Islet precursor cell (in vitro differentiated cells): ENCODE measurements at places on chromosomes 13 and 19.

DNA sequence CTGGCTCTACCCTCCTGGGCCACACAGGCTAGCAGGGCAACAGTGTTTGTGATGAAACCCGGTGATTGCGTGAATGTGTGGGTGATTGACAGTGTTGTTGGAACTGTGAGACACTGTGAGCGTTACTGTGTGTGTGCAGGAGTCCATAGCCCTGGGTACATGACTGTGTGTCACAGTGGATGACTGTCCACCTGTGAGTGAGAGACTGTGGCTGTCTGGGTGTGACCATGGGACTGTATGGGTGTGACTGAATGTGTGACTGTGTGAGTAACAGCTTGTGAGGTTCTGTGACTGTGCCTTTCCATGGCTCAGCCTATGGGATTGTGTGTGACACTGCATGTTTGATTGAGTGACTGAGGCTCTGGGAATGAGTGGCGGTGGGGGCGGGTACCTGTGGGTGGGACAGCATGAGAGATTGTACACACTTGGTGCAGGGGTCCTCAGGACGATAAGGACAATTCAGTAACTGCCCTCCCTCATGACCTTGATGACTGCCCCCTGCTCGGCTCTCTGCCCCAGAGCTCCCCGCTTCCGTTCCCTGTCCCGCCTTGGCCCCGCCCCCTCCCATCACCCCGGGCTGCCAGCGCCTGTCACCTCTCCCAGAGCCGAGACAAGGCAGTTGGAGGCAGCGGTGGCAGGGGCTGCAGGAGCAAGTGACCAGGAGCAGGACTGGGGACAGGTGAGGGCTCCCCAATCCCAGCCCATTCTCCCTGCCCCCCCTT, at the start of gene GIPR:
GIPR (plus strand) TSS at position 602 of the 722 bp plus-strand sequence. CDS start 1,300 bp downstream, outside the sequence.
- peak; percentile 85 for DNase-seq

DNA sequence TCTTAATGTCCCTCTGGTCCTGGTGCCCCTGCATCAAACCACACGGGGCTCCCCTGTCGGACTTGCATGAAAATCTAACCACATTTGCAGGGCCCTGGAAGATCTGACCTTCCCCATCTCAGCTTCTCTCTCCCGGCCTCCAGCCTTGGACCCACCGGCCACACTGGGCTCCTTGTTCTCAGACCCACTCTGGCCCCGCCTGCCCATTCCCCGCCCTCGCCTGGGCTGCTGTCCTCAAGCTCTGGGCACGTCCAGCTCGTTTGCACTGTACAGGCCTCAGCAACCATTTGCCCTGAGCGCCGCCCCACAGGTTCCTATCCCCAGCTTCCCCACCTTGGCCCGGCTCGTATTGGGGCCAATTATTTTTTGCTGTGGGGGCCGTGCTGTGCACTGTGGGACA, 10.5 kb downstream of the MYO9B start:
- DNase-seq, result no peak

GRCh38 chr19:32448026-32448425, 42.5 kb downstream of the DPY19L3 start:
- no peak for DNase-seq

- DNase-seq, result no peak
Observed at GRCh38 chr13:110479648-110480047, 81.9 kb downstream of the RAB20 start.

DNA sequence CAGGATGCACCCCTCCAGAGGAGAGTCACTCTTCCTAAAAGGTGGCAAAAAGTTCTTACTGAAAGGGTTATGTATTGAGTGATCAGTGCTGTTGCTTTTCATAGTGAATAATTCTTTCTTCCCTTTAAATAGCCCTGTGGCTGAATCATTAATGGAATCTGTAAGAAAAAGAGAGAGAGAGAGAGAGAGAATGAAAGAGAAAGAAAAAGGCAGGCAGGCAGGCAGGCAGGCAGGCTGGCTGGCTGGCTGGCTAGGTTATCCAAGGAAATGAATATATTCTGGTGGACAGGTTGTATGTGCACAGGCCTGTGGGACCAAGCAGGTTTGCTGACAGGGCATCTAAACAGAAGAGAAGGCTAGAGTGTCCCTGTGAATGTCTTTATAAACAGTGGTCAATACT, 100.5 kb downstream of the DLEU7 start:
- DNase-seq, result no peak

DNA sequence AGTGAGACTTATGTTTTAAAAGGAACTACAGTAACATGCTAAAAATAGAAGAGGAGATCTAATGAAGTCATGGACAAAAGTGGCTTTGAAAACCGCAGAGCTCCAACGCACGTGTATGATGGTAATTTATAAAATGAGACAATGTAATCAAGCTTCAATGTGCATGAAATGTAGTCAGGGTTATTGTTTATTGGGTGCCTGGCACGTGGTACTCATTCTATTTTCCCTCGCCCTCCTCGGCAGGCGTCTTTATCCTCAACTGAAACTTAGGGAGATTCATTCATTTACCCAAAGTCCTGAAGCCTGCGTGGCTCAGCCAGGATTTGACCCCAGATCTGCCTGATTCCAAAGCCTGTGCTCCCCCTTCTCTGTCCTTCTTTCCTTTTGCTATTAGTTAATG, 79.8 kb downstream of the CHST8 start:
- DNase-seq, result no peak

DNA sequence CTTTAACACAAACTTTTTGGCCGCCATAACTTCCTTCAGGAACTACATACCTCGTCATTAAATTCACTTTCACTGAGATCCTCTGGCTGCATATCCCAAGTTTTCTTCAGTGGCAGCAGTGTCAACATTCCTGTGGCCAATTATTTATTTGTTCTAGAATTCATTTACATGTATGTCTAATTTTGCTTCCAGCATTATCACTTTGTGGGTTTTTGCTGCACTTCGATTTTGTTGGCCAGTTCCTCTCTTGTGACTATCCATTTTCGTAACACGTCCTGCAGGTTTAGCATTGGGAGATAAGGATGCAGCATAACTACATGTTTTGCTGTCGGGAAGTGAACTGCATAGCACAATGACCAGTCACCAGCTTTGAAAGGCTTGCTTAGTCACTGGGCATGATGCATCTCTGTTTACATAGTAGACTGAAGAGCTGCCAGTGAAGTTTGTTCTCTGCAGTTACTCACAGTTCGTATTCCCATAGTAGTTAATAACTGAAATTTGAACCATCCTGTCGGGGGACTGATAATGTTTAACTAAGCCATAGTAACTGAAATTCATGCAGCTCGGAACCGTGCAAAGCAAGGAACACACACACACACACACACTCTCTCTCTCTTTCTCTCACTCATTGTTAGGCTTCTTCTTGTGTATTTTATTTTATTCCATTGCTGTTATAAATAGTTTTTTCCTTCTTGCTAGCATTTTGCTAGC, 28.3 kb downstream of the ZNF507 start:
- DNase-seq, result peak; percentile 94

DNA sequence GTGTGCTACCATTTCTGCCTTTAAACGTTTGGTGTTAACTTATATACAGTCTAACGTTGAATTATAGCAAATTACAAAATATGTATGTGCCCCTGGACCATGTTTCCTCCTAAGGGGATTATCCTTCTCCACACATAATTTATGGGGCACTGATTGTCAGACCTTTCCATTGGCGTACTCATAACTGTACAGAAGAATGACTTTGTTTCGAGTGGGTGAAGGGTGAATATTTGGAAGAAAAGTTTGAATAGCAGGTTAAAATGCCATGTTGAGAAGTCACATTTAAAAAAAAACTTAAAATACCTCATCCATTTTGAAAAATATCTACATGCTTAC, 58.8 kb downstream of the SLC10A2 start:
- no peak for DNase-seq

GRCh38 chr13:111955412-111956065, 111.4 kb upstream of the SOX1 start:
- DNase-seq, result peak; percentile 3
